ENCODE measurements at places on chromosomes 5 and 9.
A peak's percentile ranks its signal among the peaks of the same experiment; 100 is the strongest.

DNA sequence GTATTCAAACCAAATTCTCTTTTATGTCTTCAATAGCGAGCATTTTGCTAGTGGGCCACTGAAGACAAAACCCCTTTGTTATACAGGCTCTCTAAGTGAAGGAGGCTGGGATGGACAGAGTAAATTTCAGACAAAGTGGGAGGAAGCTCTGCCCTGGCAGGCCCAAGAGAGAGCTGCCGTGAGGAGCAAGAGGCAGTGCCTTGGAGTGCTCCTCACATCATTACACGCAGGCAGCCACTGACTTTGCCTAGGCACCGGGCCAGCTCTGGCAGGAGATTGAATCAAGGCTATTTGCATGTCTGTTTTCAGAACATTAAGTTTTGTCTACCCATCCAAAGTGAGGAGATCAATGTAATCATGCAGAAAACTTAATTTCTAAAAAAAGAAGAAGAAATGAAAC is 167.7 kb downstream of the CCDC192 start:
- peak; percentile 35 for DNase-seq

- DNase-seq, result no peak
Measured at GRCh38 chr5:157801-158200, 33.5 kb upstream of the LRRC14B start.

DNA sequence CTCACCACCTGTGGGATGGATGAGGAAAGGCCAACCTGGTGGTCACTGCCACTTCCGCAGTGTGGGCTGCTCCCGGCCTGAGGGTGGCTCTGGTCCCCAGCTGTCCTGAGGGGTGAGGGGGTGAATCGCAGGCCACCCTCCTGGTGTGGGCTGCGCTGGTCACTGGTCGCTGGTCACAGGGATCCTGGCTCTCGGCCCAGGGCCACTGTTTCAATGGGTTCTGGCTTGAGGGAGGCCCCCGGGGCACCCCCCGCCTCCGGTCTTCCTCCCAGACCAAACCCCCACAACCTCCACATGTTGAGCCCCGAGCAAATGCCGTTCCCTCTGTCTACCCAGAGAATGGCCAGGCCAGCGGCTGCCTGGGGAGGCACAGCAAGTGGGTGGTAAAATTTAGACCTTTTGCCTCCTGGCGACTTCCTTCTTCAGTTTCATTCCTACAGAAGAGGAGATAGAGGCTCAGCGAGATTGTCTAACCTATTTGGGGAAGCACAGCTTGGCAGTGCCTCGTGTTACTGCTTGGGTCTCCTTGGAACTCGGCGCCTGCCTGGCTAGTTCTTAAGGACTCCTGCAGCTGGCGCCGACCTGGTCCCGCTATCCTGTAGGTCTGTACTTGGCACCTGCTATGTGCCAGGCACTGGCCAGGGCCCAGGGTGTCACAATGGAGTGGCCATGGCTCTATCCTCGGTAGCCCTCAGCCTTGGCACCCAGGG is 48.2 kb downstream of the RXRA start:
- peak; percentile 62 for DNase-seq

DNA sequence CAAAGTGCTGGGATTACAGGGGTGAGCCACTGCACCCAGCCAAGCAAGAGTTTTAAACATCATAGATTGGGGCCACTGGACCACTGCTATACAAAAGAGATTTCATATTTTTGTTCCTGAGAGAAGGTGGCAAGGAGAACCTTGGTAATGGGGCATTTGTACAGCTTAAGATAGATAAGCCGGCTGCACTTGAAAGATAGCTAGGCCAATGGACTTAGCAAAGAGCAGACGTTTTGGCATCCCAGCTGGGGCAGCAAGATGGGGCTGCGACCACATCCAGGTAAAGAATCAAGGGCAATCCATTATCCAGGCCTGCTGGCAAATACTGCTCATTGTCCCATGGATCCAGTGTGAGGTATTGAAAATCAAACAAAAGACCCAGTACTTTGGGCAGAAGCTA is 3.9 kb upstream of the ISCA1 start:
- DNase-seq, result no peak

DNA sequence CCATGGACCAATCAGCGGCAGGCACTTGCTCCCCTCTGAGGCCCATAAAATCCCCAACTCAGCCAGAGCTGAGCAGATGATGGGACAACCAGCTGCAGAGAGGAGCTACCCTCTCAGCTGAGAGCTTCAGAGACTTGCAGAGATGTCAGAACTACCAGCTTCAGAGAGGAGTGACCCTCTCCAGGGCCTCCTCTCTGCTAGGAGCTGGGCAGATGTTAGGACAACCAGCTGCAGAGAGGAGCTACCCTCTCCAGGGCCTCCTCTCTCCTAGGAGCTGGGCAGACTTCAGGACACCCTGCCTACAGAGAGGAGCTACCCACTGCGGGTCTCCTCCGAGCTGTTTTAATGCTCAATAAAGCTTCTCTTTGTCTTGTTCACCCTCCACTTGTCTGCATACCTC is 3.0 kb upstream of the AUH start:
- no peak for DNase-seq

DNA sequence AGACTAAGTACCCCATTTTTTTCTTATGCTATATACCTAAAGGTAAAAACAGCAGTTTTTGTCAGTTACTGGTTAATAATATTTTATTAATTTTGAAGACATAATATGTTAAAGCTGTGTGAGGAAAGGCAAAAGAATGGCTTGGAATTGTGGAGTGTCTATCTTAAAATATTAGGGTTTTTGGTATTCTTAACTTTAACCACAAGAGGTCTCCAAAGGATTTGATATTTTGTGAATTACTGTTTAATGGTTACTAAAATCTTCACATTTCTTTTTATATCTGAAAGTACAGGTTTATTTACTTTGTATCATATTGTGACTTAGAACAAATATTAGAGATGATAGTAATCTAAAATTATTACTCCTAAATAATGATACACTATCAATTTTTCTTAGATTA is 32.0 kb upstream of the DHFR start:
- peak; percentile 23 for DNase-seq

- no peak for DNase-seq
Measured at GRCh38 chr9:91802391-91802790, 147.6 kb downstream of the ROR2 start.

DNA sequence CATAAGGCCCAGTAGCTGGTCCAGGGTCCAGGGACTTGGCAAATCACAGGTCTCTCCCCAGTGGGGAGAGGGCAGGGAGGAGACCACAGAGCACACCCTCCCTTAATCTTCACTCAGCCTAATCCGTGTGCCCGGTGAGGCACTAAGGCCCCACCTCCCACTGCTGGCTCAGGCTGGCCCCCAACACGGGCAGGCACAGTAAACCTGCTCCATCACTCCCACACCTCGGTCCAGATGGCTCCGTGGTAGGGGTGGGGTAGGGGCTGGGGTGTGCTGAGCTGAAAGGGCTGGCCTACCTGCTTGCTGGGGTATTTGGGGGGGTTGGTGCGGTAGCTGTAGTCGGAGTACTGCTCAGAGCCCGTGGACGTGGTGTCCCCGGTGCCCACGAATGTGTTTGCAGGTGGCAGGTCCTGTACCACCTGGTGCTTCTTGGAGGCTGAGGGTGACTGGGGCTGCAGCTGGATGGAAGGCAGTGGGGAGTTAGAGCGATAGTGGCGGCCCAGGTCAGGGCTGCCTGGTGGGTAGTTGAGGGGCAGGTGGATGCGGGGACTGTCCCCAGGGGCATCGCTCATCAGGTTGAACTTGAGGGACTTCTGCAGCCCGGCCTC is 15.2 kb downstream of the PCDH1 start:
- no peak for DNase-seq

GRCh38 chr9:111037708-111038330 is 451 bp downstream of the LPAR1 start:
- no peak for DNase-seq

GRCh38 chr9:21906881-21907280 is 87.3 kb downstream of the CDKN2A start:
- no peak for DNase-seq

GRCh38 chr9:123622711-123623241 is 266.8 kb downstream of the CRB2 start:
- no peak for DNase-seq

DNA sequence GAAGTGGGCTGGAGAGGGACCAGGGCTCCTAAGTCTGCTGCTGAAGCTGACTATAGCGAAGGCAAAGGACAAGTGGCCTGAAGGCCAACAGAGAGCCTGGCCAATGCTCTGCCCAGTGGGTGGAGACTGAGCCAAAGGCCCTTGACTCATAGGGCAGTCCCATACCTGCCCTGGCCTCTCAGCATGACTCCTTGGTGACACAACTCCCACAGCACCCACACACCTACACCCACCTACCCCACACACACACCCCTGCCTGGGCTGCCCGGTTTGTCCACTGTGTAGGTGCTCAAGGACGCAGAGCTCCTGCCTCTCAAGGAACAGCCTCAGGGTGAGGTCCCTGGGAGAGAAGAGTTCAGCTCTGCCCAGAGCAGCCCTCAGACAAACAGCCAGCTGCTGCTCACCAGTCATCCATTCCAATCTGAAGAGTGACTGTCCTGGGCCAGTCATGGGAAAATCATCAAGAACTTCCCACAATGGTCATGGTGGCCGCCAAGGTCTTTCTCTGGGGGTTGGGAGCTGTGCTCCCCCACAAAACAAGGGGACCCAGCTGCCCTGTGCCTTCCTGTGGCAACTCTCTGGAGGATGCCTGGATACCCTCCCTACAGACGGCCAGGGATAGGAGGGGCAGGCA is 5.0 kb downstream of the TNIP1 start:
- no peak for DNase-seq

All from midbrain (tissue), 1 donor.